Osteoblast (primary cell): ENCODE measurements at places on chromosomes 16 and 17.
A peak's percentile ranks its signal among the peaks of the same experiment; 100 is the strongest.

GRCh38 chr17:77736199-77736585, 222.3 kb upstream of the TNRC6C start:
- no peak overlapping the region for H3K4me3 ChIP-seq
- H3K27ac ChIP-seq = no peak overlapping the region
- H3K27me3 ChIP-seq = peaks cover 45% of the 10 kb centered on the region
- DNase-seq = no peak
- H3K4me1 ChIP-seq = no peaks in the 10 kb centered on the region

GRCh38 chr17:82013341-82013740, 9.3 kb downstream of the CENPX start:
- no peak overlapping the region for H3K27ac ChIP-seq
- peak; percentile 87 for DNase-seq
- no peaks in the 10 kb centered on the region for H3K27me3 ChIP-seq
- peaks cover under 1% of the 10 kb centered on the region for H3K4me1 ChIP-seq
- no peaks in the 10 kb centered on the region for H3K36me3 ChIP-seq
- no peak overlapping the region for H3K4me3 ChIP-seq

- H3K36me3 ChIP-seq = no peaks in the 10 kb centered on the region
- no peak overlapping the region for H3K27ac ChIP-seq
- peaks cover 38% of the 10 kb centered on the region for H3K4me1 ChIP-seq
- no peak overlapping the region for H3K4me3 ChIP-seq
- H3K27me3 ChIP-seq = no peaks in the 10 kb centered on the region
Measured at GRCh38 chr17:61321344-61321743, 78.3 kb upstream of the TBX2 start.

DNA sequence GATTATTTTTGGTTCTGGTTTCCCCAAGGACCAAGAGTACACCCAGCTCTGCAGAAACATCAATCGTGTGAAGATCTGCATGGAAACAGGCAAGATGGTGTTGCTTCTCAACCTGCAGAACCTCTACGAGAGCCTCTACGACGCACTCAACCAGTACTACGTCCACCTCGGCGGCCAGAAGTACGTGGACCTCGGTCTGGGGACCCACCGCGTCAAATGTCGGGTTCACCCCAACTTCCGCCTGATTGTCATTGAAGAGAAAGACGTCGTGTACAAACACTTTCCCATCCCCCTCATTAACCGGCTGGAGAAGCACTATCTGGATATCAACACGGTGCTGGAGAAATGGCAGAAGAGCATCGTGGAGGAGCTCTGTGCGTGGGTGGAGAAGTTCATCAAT, 67.4 kb upstream of the ENDOV start:
- peaks cover 93% of the 10 kb centered on the region for H3K36me3 ChIP-seq
- no peaks in the 10 kb centered on the region for H3K4me1 ChIP-seq
- H3K27me3 ChIP-seq = no peaks in the 10 kb centered on the region
- H3K27ac ChIP-seq = no peak overlapping the region

GRCh38 chr17:36127199-36127893, 23.7 kb downstream of the CCL4 start:
- H3K27ac ChIP-seq = no peak overlapping the region
- no peaks in the 10 kb centered on the region for H3K36me3 ChIP-seq
- H3K4me1 ChIP-seq = no peaks in the 10 kb centered on the region
- no peak for DNase-seq

DNA sequence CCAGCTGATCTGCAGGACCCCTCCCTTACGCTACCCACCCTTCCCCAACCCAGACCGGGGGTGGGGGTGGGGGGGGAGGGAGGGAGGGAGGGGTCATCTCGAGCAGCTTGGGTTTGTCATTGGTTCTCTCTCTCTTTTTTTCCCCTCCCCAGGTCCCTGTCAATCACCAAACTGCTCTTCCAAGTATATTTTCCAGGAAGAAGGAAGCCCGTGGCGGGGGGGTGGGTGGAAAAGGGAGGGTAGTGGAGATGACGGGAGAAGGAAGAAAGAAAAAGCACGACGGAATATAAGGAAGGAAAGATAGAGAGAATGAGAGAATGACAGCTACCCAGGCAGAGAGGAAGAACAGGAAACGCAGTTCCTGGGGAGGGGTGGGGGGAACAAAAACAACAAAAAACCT, 17.9 kb downstream of the SALL1 start:
- no peaks in the 10 kb centered on the region for H3K27me3 ChIP-seq
- H3K4me3 ChIP-seq = no peak overlapping the region
- no peaks in the 10 kb centered on the region for H3K36me3 ChIP-seq
- no peaks in the 10 kb centered on the region for H3K4me1 ChIP-seq
- H3K27ac ChIP-seq = no peak overlapping the region

GRCh38 chr16:10760858-10761257, 17.2 kb downstream of the NUBP1 start:
- no peak overlapping the region for H3K4me3 ChIP-seq
- H3K36me3 ChIP-seq = peaks cover 37% of the 10 kb centered on the region
- no peak overlapping the region for H3K27ac ChIP-seq
- H3K4me1 ChIP-seq = peaks cover 8% of the 10 kb centered on the region

- H3K27me3 ChIP-seq = peaks cover under 1% of the 10 kb centered on the region
- H3K4me1 ChIP-seq = peaks cover 6% of the 10 kb centered on the region
- no peaks in the 10 kb centered on the region for H3K36me3 ChIP-seq
- peak; percentile 97 for DNase-seq
- H3K4me3 ChIP-seq = peak overlapping the region; percentile 71
Measured at GRCh38 chr16:88561485-88562359, 8.5 kb upstream of the ZC3H18 start.

GRCh38 chr16:12458591-12459358, 344.9 kb downstream of the CPPED1 start:
- H3K36me3 ChIP-seq = no peaks in the 10 kb centered on the region
- no peaks in the 10 kb centered on the region for H3K27me3 ChIP-seq
- DNase-seq = no peak
- H3K27ac ChIP-seq = no peak overlapping the region
- peaks cover 2% of the 10 kb centered on the region for H3K4me1 ChIP-seq
- no peak overlapping the region for H3K4me3 ChIP-seq

- H3K27ac ChIP-seq = no peak overlapping the region
- peak; percentile 42 for DNase-seq
- H3K4me1 ChIP-seq = no peaks in the 10 kb centered on the region
Measured at GRCh38 chr16:7268182-7268581, 64.5 kb upstream of the RBFOX1 start.

- peak; percentile 72 for DNase-seq
- H3K4me3 ChIP-seq = peak overlapping the region; percentile 65
- H3K27ac ChIP-seq = peak overlapping the region; percentile 71
- H3K27me3 ChIP-seq = no peaks in the 10 kb centered on the region
- H3K4me1 ChIP-seq = peaks cover 77% of the 10 kb centered on the region
Measured at GRCh38 chr17:40068129-40068581, 5.4 kb downstream of the THRA start.

DNA sequence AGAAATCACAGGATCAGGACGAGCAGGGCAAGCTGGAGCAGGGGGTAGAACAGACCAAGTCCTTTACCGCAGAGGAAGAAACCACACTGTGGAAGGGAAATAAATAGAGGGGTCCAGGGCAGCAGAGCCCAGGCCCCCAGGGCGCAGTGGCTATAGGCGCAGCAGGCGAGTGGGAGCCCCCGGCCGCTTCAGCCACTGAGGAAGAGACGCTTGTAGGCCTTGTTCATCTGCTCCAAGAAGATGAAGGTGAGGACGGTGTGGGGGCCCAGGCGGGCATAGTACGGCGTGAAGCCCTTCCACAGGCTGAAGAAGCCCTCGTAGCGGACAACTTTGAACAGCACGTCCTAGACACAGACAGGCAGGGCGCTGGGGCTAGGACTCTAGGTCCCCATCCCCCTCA, 2.3 kb downstream of the SLC25A11 start:
- DNase-seq = peak; percentile 32
- peaks cover 30% of the 10 kb centered on the region for H3K36me3 ChIP-seq
- H3K27ac ChIP-seq = no peak overlapping the region
- peaks cover 36% of the 10 kb centered on the region for H3K4me1 ChIP-seq
- H3K4me3 ChIP-seq = no peak overlapping the region
- no peaks in the 10 kb centered on the region for H3K27me3 ChIP-seq

DNA sequence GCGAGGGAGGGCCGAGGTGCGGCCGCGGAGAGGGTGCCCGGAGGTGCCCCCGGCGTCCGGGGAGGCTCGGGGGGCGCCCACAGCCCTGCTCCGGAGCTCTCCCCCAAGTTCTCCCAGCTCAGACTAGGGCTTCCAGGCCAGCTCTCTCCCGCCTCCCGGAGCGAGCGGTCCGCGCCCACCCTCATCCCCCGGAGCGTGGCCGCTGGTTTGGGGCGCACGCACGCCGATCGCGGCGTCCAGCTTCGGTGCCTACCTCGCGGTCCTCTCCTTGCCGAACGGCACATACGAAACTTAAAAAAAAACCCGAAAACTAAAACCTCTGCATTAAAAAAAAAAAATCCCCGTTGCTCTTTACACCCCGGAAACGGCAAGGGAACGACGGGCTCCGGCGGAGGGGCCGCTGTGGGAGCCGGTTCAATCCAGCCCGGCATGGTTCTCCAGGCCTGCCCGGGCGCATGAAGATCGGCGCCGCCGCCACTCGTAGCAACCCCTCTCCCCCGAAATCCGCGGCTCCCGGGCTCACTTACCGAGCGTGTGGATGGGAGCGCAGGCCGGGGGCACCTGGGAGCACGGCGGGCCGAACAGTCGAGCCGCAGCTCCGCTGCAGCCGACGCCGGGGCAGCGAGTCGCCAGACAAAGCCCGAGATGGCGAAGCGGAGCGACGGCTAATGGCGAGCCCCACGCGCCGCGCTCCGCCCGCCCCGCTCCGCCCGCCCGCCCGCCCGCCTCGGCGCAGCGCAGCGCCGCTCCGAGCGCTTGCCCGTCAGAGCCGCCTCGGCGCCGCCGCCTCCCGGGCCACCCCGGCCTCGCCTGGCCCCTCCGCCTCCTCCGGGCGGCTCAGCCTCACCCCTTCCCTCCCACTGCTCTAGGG, 973 bp upstream of the UBTF start:
- peak overlapping the region; percentile 84 for H3K4me3 ChIP-seq
- peaks cover 38% of the 10 kb centered on the region for H3K4me1 ChIP-seq
- H3K27ac ChIP-seq = peak overlapping the region; percentile 63
- H3K36me3 ChIP-seq = peaks cover 15% of the 10 kb centered on the region
- H3K27me3 ChIP-seq = no peaks in the 10 kb centered on the region
- DNase-seq = peak; percentile 93

DNA sequence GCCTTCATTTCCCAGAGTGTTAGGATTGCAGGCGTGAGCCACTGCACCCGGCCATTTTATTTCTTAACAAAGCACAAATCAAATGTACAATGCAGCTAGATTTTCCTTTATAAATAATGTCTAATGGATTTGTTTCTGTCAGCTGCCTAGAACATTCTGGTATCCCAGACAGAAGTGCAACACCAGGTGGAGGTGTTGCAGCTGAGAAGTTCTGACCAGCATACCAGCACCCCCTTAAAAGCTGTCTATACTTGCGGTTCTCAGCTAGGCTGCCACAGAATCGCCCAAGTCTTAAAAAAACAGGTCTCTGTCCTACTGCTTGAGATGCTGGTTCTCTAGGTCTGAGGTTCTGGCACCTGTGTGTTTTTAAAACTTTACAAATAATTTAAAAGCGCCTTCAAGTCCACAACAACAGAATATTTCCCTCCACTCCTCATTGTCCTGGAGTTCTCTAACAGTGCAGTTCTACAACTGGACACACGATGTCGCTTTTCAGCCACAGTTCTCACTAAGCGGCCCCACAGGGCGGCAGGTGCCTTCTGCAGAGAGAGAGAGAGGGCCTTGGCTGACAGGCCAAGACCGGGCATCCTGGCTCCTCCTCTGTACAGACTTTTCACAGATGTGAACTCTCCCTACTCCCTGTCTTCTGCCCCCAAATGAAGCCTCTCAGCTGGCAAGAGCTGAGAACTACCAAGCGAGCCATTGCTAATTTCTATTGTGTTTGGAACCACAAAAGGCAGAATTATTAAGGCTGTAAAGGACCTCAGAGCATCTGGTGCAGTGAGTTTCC, 32.6 kb upstream of the MEOX1 start:
- DNase-seq = no peak
- no peaks in the 10 kb centered on the region for H3K36me3 ChIP-seq
- no peak overlapping the region for H3K27ac ChIP-seq
- no peak overlapping the region for H3K4me3 ChIP-seq

DNA sequence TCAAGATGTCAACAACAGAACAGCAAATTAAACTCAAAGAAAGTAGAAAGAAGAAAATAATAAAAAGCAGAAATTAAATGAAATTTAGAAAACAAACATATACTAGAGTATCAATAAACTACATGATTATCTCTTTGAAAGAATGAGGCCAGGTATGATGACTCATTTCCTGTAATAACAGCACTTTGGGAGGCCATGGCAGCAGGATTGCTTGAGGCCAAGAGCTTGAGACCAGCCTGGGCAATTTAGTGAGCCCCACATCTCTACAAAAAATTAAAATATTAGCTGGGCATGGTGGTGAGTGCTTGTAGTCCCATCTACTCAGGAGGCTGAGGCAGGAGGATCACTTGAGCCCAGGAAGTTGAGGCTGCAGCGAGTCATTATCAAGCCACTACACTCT, 232.5 kb downstream of the RAB11FIP4 start:
- peaks cover 15% of the 10 kb centered on the region for H3K4me1 ChIP-seq
- no peaks in the 10 kb centered on the region for H3K27me3 ChIP-seq
- DNase-seq = no peak
- H3K27ac ChIP-seq = no peak overlapping the region
- H3K36me3 ChIP-seq = peaks cover 2% of the 10 kb centered on the region

GRCh38 chr17:8837563-8838075, 29.9 kb downstream of the PIK3R6 start:
- no peak overlapping the region for H3K4me3 ChIP-seq
- peaks cover 9% of the 10 kb centered on the region for H3K27me3 ChIP-seq
- peak; percentile 65 for DNase-seq
- no peaks in the 10 kb centered on the region for H3K4me1 ChIP-seq
- H3K27ac ChIP-seq = no peak overlapping the region

DNA sequence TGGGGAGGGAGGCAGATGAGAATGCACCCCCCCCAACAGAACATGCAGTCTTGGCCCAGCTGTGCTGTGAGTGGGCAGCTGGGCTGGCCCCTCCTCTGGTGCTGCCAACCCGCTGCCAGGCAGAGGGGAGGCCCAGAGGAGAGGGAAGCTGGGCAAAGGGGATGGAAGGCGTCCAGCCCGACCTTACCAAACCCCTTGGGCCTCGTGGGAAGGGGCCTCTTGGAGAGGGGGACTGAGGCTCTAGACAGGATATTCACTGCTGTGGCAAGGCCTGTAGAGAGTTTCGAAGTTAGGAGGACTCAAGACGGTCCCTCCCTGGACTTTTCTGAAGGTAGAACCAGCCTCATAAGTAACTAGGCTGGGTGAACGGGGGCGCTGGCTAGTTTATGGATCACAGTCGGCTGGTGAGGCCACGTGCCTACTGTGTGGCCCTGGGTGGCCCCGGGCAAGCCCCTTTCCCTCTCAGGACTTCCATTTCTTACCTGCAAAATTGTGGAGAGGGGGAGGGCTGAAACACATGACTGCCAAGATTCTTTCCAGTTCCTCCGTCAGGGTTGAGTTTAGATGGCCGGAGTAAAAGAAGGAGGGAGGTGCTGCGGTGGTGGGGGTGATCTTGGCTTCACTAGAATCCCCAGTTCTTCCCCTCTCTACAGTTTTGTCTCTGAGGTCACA, 857 bp upstream of the STAT5A start:
- H3K36me3 ChIP-seq = no peaks in the 10 kb centered on the region
- peak overlapping the region; percentile 78 for H3K4me3 ChIP-seq
- H3K4me1 ChIP-seq = peaks cover 16% of the 10 kb centered on the region
- peak; percentile 95 for DNase-seq
- peak overlapping the region; percentile 73 for H3K27ac ChIP-seq
